ENCODE measurements at places on chromosomes 13 and 19. TPM values are rescaled to one million over a fixed set of nuclear protein-coding genes. Genes with fewer than 3 reads are reported as not detected.

The ANGPTL8 gene
- total RNA-seq, result not detected

The KLK2 gene
- not detected for total RNA-seq

The KIR2DL4 gene
- total RNA-seq, result 0.54 TPM

The ZNF805 gene
- total RNA-seq, result 30.7 TPM

The IGFL3 gene
- not detected for total RNA-seq

The KCNN4 gene
- 3.5 TPM for total RNA-seq

The SLITRK5 gene
- 0.56 TPM for total RNA-seq

The GARIN5A gene
- 0.56 TPM for total RNA-seq

The PGLYRP2 gene
- not detected for total RNA-seq

The FGF14 gene
- 0.14 TPM for total RNA-seq

The NLRP9 gene
- total RNA-seq, result not detected

The PTGER1 gene
- 2.8 TPM for total RNA-seq

The TUBB4A gene
- not detected for total RNA-seq

DNA sequence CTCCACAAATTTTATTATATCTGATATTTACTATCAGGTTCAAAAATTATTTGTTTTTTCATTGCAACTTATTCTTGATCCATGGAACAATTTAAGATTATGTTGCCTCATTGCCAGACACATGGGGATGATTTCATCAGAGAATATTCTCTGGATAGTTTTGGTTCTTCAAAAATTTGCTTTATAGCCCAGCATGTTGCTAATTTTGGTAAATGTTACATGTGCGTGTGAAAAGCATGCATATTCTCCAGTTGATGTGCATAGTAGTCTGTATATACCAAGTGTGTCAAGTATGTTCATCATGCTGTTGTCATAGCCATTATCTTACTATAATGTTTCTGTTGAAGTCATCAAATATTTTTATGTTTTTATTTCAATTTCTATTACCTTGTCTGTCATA, 122.3 kb downstream of the RFC3 start:
- DNase-seq, result no peak

DNA sequence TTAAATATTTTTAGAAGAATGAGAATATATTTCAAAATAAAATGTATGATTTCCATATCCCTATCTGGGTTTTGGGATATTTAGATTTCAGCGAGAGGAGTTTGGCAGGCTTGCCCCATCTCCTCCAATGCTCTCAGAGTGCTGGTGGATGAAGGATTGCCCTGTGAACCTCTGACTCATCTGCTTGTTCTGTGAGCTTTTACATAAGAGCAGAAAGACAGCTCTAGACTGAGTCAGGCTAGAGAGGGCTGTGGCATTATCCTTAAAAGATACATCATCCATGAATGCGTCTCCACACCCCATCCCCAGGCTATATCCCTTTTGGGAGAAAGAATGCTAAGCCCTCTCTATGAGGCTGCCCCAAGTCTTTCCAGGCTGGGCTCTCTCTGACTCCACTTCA, 190.6 kb downstream of the TUBA3C start:
- no peak for DNase-seq

DNA sequence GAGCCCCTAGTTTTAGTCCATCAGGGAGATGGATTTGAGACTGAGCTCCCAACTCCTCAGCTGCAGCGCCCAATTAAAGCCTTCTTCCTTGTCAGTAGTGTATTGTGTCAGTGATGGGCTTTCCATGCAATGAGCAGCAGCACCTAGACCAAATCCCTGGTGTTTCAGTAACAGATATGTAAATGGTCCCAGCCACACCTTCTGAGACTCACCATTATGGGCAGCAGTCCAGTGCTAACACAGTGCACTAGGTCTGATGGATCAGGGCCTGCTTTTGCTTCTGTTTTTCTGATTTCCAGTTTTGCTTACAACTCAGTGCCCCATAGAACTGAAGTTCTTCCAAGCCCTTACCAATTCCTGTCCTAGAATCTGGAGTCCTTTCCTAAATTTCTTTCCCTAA, 41.8 kb upstream of the MIR17HG start:
- no peak for DNase-seq

GRCh38 chr13:67377919-67378318, 147.8 kb upstream of the PCDH9 start:
- DNase-seq, result no peak

DNA sequence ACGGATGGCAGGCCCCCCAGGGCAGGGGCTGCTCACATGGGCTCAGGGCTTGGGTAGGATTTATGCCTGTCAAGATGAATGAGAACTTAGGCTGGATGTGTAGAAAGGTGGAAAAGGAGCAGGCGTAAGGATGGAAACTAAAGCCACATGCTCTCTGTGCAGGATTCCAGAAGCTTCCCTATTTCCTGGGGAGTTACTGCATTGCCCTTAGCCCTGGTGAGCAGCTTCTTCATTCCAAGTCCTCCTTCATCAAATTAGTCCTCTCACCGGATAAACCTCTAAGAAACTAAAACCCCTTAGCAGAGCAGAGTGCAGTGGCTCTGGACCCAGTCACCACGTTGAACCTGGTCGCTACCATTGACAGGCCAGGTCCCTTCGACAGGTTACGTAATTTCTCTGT, 7.4 kb downstream of the ATP12A start:
- DNase-seq, result no peak

DNA sequence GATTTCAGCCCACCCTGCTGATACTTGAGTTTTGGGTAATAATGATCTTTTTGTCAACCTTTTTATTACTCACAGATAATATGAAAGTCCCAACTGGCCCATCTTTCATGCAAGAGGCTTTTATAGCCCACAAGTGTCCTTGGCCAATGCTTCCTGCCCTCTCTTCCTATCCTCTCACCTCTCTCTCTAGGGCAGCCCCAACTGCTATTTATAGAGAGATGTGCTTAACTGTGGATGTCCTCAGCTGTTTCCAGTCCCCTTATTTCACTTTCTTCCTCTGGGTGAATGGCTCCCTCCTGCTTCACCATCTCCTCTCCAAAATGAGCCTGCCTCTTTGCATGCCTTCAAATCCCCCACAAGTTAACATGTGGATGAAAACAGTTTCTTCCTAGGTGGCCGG, 27.4 kb downstream of the ARHGEF7 start:
- DNase-seq, result no peak

DNA sequence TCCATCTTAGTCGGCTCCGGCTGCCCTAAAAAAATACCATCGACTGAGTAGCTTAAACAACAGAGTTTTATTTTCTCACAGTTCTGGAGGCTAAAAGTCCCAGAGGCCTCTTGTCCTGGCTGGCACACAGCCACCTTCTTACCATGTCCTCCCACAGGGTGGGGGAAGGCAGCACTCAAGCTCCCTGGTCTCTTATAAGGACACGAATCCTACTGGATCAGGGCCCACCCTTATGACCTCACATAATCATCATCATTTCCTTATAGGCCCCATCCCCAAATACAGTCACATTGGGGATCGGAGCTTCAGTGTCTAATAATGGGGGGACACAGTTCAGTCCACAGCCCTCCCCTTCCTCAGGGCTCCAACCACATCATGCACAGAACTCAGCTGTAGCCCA, 2.6 kb upstream of the TUBA3C start:
- DNase-seq, result no peak

GRCh38 chr19:44164327-44164672, 600 bp upstream of the ZNF226 start:
- no peak for DNase-seq

GRCh38 chr19:8610936-8611300, 403 bp upstream of the ADAMTS10 start:
- no peak for DNase-seq

GRCh38 chr13:90968166-90968904, 379.2 kb upstream of the MIR17HG start:
- DNase-seq, result no peak

- DNase-seq, result no peak
These were observed 195.2 kb downstream of the TSHZ3 start for GRCh38 chr19:31154021-31154420.

DNA sequence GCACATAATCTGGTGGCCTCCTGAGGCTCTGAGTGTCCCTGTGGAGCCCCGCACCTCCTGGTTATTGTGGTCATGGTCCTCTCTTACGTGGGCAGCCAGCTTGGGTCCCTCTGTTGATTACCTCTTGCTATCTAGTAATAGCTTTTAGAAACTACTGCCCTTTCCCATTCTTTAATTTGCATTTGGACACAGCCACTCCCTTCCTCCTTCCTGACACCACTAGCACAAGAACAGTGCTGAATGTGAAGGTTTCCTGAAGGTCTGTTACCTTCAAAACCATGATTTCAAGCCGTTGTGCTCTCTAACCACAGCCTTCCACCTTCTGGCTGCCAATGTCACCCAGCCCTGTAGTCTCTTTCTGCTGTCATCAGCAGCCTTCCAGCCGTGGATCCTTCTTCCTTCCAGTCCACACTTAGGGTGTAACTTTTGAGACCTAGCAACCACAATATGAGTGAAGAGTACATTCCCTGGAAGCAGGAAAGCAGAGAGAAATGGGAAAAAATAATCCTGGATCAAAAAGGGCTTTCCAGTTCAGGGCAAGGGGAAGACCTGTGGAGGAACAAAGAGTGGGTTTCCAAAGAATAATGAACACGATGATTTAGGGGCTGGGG, 130.9 kb downstream of the FRY start:
- no peak for DNase-seq

GRCh38 chr13:68948586-68948985, 1159.0 kb upstream of the ATXN8OS start:
- no peak for DNase-seq

DNA sequence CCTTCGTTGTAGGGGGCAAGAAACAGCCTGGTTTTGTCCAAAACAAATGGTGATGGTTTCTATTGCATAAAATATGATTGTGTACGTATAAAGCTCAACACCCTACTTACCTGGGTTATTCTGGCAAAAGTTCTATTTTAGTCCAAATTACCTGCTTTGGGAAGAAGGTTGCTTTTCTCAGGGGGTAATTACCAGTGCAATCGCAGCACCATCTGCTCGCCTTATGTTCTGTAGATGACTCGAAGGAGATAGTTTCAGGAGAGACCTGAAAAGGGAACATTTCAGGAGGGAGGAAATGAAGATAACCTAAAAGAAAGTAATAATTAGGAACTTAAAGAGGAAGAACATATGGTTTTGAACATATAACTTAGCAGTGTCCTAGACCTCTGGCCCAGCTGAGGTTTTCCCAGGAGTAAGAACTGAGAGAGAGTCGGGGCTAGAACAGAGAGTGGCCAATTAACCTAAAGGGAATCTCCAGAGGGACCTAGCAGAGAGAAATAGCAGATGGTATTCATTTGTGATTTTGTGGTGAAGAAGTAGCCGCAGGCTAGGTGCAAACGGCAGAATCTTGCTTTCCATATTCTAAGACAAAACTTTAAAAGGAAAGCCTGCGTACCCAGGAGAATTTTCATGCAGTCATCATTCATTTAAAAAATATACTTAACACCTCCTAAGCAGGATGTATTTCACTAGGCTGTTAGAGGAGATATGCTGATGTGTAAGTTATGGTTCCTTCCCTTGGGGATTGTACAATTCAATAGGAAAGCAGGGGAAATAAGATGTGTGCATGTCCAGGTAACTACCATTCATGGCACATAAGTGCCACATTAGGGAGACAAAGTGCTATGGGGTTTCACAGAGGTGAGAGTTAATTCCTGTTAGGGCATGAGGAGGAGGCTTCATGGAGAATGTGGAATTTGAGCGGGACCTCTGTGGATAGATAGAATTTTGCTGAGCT, 113.0 kb upstream of the SLC10A2 start:
- no peak for DNase-seq

DNA sequence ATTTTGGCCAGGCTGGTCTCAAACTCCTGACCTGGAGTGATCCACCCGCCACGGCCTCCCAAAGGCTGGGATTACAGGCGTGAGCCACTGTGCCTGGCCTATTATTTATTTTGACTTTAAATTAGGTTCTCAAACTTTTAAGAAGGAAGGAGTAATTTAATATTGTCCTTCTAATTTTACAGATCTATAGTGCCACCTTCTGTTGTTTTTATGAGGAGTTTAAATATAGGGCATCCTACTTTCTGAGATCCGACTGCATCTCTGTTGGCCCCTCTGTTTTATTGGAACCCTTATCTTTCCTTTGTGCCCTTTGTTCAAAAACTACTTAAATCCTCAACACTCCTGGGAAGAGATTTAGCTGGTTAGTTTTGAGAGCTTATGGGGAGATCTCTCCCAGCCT, 25.4 kb upstream of the ZMYM5 start:
- DNase-seq, result no peak

GRCh38 chr13:57825066-57825465, 193.5 kb downstream of the PCDH17 start:
- no peak for DNase-seq

DNA sequence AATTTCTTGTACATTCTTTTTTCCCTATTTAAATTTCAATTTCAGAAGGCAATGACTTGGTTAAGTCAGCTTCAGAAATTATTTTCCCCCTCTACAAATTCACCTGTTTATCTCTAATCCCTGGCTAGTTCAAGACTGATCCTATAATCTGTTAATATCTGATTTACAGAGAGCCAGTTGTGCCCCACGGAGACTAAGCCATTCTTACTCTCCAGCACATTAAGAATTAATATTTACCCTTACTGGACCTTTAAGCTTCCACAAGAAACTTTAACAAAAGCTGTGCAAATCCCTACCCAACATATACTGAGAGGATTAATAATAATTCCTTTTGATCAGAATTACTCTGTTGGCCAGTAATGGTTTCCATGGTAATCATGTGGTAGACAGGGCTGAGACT, 786.2 kb downstream of the PCDH9 start:
- no peak for DNase-seq

DNA sequence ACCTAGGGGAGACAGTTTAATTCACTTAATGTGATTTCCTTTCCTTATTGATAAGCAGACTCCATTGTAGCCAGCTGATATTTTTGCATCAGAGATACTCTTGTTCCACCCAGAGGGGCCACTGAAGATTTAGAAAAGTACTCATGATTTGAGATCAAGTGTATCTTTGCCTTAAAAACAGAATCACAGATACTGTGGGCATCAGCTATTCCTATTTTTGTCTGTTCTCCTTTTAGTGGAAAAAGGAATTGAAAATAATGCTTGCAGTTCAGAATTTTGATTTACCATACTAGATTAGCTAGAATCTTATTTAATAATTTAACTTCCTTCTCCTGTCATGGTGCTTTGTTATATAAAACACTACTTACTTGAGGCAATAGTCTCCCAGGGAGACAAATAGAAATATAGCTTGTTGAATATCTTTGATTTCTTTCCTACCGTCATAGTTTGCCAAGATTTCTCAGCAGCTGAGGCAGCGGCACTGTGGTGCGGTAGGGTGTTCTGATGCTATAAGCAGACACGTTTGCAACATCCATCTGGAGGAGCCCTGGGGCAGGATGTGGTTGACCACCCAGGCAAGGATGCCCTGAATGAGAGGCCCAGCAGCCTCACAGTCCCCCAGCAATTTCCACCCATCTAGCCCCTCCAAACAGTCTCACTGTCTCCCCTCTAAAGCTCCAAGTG, 47.0 kb upstream of the RAP2A start:
- DNase-seq, result no peak

DNA sequence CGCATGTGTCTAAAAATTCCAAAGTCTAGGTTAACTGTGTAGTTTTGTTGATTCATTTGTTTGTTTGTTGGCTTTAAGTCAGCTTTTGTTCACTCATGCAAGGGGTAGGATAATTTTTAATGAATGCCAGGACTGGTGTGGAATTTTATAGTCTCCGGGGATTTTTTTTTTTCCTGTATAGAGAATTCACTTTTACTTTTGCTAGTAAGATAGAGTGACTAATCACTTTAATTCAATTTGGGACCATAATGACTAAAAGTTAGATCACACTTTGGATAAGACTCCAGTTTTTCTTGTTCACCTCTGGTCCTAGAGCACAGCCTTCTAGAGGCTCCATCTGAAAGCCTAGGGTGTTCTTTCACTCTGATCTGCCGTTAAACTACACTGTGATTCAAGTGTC, 1690.0 kb downstream of the PCDH9 start:
- DNase-seq, result no peak
